AG08395 (cell line): ENCODE measurements at places on chromosomes 2 and 18.
A peak's percentile ranks its signal among the peaks of the same experiment; 100 is the strongest.

GRCh38 chr18:77300579-77300978, 50.9 kb downstream of the GALR1 start:
- DNase-seq = no peak

GRCh38 chr2:215866606-215867005, 146.7 kb downstream of the MREG start:
- no peak for DNase-seq

DNA sequence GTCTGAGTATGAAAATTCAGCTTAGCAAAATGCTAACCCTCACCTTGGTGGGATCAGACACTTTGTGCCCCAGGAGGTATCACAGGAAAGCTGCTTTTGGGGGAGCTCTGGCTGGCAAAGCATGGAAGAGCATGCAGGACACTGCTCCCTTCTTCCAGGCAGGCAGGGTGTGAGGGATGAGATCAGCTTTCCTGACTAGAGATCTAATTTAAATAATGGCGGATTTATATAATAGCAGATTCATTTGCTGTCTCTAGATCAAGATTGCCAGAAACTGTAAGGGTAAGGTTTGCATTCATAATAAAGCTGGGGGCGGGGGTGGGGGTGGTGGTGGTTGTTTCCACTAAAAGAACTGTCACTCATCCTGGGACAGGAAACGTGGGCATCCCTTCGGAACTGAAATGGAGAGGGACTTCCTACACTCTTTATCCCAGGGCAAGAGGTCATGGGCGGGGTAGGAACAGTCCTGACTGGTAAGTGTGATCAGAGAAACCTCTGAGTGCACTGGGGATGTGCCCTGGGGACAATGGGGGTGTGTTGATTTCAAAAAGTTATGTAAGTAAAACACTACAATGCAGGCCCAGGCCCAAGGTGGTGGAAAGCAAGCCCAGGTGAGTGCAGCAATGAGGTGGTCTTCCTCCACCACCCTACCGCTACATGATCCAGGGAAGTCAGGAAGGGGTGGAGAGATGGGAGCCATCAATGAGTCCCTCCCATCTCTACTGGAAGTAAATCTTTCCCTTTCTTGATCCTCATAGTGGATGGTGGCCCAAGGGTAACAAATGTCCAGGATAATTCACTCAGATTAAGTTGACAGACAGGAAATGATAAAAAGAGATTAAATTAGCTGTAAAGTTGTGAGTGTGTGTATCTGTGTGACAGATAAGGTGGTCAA, 171.4 kb upstream of the SERPINE2 start:
- no peak for DNase-seq

DNA sequence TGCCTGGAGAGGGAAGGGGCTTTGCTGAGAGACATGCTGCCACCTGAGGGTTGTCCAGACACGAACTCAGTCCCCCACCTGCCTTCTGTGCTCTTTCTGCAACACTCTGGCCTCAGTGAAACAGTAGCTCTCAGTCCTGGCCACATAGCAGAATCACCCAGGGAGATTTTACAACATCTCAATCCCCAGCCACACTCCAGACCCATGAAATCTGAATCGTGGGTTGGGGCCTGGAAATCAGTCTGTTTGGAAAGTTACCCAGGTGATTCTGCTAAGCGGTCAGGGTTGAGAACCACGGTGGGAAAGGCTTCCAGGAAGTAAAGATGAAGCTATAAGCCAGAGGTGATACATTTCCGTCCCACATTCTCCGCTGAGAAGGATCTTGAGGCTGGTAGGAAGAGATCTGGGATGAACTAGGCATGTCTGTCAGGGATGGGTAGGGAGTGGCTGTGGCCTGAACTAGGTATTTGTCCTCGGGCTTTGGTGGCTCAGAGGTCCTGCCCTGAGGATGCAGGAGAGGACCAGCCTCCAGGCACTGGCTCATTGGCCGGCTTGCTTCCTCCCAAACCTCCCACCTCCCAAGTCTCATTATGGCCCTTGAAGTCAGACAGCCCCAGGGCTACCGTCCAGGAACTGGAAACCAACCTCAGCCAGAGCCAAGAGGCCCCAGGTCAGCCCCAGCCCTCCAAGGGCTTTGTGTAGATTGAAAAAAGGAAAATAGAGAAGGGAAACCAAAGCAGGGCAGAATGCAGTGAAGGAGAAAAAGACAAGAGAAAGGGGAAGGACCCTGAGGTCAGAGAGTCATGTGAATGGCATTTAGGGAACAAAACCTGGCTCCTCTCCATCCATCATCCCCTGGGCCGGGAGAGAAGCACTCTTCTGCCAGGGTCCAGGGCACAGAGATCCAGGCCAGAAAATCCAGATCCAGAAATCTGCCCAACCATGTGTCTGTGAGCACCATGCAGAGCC, 119.6 kb downstream of the ZFP36L2 start:
- no peak for DNase-seq

DNA sequence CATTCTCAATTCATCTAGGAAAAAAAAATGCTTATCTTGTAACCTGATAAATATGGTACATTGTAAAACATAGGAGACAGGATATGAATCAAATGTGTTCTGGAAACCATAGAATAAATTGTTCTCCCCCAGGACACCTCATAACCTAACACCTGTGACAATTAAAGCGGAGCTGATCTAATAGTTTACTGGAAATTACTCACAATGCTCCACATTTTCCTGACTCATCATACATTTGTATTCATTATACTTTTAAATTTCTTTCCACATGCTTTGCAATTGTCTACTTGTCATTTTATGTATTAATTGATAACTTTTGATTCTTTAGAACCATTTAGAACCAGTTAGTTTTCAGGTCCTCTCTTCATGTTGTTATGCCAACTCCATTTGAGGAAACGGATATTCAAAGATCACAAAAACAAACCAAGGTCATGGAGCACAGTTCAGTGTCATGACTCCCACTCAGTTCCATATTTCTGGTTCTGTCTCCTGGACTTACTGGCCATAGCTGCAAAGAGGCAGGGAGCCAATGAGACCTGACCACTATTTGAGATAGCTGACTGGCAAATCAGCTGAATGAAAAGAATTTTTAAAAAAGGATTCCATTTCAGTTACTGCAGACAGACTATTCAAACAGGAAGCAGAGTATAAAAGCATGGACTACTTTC, 128.5 kb downstream of the CALCRL start:
- no peak for DNase-seq

DNA sequence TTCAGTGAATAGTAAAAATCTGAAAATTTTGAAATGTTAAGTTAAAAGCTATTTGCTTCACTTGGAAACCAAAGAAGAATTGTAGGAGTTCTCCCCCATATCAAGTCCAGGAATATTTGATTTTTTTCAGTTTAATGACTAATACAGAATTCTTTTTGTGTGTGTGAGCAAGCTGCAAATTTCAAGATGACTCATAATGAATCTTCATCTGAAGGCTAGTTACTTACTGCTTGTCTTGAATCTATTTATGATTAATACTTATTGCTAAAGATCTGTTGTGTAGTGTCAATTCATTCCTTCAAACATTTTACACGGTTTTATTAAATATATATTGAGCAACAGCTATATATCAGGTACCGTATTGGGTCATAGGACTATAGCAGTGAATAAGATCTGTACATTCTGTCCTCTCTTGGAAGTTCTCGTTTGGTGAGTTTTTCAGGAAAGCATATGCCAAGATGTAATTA, 47.8 kb upstream of the CAVIN2 start:
- DNase-seq = peak; percentile 69

DNA sequence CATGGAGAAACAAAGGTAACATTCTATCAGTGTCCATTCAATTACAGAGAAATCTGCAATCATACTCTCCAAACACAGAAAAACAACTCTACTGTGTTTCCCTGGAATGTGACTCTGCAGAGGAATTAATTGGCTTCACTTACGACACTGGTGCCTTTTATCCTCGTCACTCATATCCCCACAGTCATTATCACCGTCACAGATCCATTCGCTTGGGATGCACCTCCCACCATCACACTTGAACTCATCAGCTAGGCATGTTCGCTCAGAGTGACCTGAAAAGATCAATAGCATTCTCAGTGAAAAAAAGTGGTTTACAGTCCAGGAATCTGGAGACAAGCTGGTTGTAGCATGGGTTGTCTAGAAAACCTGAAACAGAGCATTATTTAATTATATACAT, 124.3 kb downstream of the DHRS9 start:
- no peak for DNase-seq

DNA sequence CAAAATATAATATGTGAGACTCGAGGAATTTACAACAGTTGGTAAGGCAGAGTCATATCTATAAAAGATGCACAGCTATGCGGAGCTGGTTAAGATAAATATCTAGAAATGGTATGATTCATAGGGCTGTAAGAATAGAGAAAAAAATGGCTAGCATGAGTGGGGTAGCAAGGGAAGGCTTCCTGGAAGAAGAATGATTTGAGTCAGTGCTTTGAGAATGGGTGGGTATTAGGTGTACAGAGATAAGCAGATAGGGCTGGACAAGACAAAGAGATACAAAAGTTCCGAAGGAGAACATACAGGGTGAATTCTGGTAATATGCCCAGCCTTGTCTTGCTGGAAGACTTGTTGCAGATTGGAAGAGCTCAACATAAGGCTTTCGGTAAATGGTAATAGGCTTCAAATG, 291.5 kb upstream of the CCDC68 start:
- no peak for DNase-seq

GRCh38 chr2:88307817-88308216, 137.7 kb downstream of the THNSL2 start:
- peak; percentile 14 for DNase-seq

DNA sequence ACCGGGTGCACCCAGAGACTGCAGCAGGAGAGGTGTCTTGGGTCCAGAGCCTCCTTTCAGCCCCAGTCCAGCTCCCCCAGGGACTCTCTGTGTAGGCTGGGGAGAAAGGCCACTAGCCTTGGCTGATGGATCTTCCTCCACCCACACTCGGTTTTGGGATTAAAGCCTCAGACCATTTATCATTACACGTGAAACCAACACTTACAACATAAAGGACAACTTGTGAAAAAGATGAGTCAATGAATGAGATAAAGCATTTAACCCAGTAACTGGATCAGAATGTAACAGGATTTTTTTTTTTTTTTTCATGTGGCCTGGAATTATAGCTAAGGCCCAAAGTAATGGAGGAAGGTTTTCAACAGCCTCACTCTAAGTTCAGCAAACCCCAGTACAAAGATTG, 32.1 kb downstream of the NAT8 start:
- DNase-seq = no peak

DNA sequence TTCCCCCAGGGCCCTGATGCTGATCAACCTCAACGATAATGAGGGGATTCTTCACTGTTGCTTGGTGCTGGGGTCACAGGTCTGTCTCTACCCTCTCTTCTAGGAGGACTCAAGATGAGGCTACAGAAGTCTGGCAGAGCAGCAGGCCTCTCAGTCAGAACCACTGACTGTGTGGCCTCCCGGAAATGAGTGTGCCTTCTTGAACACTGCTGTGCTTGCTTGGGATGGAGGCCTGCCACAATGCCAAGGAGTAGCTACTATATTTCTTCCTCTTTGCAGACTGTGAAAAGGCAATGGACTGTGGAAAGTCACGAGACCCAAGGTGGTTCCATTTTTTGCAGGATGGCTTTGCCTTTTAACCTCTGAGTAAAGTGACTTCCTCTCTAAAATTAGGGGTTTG, 5.8 kb upstream of the HOXD1 start:
- DNase-seq = no peak

GRCh38 chr18:31204166-31204565, 41.5 kb upstream of the DSC1 start:
- no peak for DNase-seq

- DNase-seq = no peak
These were observed 626.5 kb downstream of the ZEB2 start for GRCh38 chr2:143893371-143893770.

DNA sequence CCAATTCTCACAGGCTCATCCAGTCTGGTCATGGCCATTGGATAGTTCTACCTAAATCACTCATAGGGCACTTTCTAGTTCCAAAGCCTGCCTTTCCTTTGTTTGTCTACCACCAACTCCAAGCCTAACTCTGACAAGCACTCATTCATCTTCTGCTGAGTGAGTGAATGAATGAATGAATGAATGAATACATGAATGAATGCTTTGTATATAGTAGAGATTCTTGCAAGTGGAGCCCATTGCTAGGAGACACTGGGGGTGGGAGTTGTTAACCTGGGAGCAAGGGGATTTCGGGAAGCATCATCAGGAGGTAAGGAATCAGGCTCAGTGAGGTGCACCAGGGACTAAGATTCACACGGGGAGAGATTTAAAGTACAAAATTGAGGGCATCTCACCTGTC, 3.3 kb upstream of the MOCOS start:
- DNase-seq = no peak

DNA sequence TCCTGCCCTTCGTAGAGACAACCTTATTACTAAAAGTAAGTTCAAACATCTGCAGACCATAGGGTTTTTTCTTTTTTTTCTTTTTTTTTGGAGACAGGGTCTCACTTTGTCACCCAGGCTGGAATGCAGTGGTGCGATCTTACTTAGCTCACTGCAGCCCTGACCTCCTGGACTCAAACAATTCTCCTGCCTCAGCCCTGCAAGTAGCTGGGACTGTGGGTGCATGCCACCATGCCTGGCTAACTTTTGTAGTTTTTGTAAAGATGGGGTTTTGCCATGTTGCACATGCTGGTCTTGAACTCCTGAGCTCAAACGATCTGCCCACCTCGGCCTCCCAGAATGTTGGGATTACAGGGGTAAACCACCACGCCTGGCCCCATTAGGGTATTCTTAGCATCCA, 32.4 kb downstream of the HADHA start:
- no peak for DNase-seq

GRCh38 chr2:215417400-215417951, 18.4 kb downstream of the FN1 start:
- DNase-seq = no peak

GRCh38 chr2:233442028-233442310, 87.7 kb downstream of the DGKD start:
- DNase-seq = no peak

- no peak for DNase-seq
These were observed 88.5 kb downstream of the CDH2 start for GRCh38 chr18:28088477-28088876.

GRCh38 chr2:224377751-224378700, 23.9 kb downstream of the FAM124B start:
- no peak for DNase-seq

DNA sequence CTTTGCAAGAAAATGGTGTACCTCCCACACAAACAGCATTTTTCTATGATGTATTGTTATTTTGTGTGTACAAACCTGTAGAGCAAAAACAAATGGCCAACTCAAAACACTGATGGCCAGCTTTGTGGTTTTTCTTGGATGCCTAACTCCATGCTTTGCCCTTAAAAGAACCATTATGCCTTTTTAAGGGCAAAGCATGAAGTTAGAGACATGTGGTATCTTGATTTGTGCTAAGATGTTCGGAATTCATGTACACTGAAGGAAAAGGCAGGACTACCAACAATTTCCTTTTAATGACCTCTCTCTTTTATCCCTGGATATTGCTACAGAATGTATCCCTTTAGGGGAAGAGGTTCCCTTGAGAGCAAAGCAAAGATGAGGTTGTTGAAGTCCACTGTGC, 273.6 kb downstream of the SCG2 start:
- no peak for DNase-seq
